Natural killer cell (primary cell): ENCODE measurements at places on chromosomes 7 and 10. TPM values are rescaled to one million over a fixed set of nuclear protein-coding genes. Genes with fewer than 3 reads are reported as not detected.

- DNase-seq, result no peak
Measured at GRCh38 chr7:11607686-11608085, 224.3 kb downstream of the THSD7A start.

GRCh38 chr7:128361411-128362379 lies at the start of gene PRRT4:
Gene PRRT4, minus strand, starts transcription at chr7:128361690.
- DNase-seq, result peak; percentile 70

GRCh38 chr10:22821501-22821900 lies 106.4 kb upstream of the ARMC3 start:
- DNase-seq, result no peak

DNA sequence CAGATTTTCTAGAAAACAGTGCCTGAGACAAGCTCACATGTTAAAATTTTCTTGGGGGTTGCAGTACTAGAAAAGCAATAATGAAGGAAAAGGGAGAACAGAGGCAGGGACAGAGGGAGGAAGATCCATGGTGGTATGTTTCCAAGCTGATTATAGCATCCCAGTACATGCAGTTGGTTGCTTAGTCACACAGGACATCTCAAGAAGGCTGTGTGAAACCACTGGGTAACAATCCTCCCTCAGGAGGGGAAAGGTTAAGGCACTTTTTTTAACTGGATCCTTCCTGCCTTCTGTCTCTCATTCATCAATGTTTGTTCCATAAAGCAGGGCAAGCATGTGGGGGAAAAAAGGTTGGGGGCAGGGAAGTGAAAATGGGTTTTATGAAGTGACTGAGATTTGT lies 6.1 kb upstream of the IMMP2L start:
- DNase-seq, result no peak

DNA sequence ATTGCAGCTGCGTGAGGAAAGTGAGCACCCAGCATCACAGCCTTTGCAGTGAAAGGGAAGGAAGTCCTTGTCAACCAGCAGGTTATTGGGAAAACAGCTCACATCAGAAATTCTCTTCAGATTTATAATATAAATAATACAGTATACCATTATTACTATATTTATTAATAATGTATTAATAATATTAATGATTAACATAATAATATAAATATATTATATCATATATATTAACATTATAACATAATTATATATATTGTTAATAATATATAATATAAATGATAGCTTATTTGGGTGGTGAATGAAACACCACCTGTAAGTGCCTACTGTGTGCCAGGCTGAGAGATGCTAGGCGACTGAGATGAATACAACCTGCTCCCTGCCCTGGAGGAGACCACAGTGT lies 423.0 kb downstream of the TCERG1L start:
- DNase-seq, result no peak

DNA sequence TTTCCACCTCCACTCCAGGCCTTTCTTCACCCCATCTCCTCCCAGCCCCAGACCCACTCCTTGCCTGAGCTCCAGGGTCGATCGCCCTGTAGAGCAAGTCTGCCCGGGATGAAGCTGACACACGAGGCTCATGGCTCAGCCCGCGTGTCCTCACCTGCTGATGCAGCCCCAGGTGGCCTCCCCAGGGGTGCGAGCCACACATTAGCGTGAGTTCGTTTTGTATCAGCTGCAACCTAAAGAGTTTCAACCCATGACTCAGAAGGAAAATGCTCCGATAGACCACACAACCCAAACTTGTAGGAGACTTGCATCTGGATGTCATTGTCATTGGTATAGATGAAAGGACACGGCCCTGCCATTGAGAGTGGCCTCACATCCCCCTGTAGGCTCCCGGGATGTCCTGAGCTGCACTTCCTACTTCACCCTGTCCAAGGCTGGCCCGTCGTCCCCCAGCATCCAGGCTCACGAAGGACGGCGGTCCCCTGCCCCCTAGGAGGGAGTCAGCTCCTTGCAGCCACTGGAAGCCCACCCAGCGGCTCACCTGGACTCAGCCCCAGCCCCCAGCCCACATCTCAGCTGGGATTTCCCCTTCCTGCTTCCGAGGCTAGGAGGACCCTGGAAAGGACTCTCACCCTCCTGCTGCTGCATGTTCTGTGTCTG lies 97.7 kb downstream of the HTR5A start:
- no peak for DNase-seq

DNA sequence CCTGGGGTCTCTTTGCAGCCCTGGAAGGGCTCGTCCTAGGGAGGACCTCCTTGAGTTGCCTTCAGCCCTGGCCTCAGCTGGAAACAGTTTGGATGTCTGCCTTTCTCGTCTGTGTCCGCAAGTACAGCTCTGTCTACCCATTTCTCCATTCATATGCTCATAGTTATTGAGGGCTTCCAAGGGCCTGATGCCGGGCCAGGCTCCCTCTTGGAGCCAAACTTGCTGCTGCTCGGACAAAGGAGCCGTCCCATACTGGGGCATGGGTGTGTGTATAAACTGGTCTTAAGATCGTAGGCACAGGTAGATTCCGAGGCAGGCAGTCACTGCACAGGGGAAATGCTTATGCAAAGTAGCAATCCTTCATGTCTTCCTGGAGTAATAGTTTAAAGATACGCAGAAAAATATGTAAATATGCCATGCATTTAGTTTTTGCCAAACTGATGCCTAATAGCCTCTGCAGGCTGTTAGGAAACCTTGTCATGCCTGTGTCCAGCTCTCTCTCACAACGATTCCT lies 117.0 kb upstream of the BTBD16 start:
- no peak for DNase-seq

DNA sequence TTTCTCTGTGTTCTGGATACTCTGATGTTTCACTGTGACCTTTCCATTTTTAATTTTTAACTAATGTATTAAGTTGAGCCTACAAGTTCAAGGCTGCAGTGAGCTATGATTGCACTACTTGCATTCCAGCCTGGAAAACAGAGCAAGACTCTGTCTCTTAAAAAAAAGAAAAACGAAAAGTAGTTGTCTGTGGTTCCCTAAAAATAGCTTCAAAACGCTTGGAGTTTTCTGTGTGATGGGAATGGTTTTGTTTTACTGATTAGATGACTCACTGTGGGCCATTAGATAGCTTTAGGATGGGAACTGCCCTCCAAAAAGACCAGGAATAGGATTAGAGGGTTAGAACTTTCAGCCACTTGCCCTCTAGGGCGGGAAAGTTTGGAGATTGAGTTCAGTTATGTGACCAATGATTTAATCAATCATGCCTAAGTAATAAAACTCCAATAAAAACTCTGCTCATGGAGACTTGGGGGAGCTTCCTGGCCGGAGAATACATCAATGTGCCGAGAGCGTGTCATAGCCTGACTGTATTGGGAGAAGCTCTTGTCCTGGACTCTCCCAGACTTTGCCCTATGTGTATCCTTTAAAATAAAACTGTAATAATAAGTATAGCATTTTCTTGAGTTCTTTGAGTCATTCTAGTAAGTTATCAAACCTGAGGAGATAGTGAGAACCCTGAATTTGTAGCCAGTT lies 147.1 kb downstream of the LYZL1 start:
- DNase-seq, result no peak

DNA sequence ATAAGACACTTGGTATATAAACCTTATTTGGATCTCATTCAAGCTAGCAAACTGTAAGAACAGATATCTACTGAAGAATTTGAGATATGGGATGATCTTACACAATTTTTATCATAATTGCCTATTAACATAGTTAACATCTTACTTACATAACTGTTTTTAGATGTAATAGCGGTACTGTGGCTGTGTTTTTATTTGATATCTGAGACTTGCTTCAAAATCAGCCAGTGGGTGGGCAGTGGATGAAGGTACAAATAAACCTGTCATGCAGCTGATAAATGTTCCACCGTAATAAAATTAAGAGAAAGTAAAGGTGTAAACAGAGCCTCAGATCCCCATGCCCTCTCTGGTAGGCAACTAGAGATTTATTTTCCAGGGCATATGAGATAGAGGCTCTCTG lies 28.4 kb upstream of the PTPRN2 start:
- no peak for DNase-seq

GRCh38 chr7:18900236-18900635 lies 217.2 kb downstream of the TWIST1 start:
- no peak for DNase-seq

DNA sequence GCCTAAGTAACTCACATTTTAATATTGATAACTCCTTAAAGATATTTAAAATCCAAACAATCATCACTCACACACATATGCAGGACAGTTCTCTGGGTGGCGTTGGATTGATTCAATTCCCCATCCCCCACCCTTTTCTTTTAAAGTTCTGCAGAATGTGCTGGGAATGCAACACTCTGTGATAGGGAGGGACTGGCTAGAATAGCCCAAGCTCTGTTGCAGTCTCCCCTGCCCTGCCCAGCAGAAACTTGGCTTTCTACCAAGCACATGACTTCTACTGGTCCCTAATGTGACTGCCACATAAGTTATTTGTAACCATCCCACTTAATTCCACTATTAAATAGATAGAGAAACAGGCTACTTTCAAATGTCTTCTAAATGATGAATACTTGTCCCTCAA lies 55.2 kb downstream of the TWIST1 start:
- no peak for DNase-seq

GRCh38 chr10:1141261-1141660 lies 85.1 kb downstream of the WDR37 start:
- DNase-seq, result no peak

DNA sequence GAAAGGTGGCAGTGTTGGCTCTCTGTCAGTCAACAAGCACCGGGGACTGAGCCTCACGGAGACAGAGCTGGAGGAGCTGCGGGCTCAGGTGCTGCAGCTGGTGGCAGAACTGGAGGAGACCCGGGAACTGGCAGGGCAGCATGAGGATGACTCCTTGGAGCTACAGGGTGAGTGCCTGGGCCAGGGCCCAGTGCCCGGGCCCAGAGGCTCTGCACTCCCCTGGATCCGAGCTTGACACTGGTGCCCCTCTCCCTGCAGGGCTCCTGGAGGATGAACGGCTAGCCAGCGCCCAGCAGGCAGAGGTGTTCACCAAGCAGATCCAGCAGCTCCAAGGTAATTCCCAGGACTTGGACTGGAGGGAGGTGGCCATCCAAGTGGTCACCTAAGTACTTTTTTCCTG lies 2.7 kb downstream of the CCDC136 start:
- no peak for DNase-seq

- DNase-seq, result no peak
Measured at GRCh38 chr7:37947941-37948210, 27.4 kb downstream of the EPDR1 start.

DNA sequence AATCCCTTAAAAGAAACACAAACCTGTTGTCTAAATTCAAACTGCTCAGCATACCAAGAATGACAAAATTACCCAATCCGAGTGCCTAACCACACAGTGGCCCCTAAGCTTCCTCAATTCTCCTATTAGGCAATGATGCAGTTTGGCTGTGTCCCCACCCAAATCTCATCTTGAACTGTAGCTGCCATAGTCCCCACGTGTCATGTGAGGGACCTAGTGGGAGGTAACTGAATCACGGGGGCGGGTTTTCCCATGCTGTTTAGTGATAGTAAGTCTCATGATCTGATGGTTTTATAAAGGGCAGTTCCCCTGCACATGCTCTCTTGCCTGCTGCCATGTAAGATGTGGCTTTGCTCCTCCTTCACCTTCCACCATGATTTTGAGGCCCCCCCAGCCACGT lies 21.9 kb downstream of the PSAP start:
- DNase-seq, result no peak

DNA sequence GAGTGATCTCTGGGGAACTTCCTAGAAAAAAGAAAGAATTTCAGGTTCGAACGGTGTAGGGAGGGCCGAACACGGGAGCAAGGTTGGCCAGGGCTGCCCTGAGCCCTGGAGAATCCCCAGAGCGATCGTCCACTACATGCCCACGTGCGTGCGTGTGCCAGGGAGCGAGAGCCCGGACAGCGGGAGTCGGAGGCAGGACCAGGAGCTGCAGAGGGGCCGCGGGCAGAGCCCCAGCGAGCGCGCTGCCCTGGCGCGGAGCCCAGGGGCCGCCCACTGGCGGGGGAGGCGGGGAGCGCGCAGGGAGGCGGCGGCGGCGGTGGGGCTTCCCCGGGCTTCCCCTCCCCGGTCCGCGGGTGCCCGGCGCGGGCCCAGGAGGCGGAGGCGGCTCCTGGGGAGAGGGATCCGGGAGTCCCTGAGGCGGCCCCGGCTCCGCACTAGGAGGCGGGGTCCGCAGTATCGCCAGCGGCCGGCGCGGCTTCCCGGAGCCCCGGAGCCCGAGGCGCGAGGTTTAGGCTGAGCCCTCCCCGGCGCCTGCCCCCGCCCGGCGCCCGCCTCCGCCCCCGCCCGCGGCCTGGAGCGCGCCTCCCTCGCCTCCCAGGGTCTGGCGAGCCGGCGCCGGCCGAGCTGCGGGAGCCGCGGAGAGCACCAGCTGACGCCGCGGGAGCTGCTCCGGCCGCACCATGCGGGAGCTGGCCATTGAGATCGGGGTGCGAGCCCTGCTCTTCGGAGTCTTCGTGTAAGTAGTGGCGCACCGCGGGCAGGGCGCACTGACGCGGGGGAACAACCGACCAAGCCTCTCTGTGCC lies at the start of gene PLPP4:
PLPP4 (plus strand) TSS at position 602 of the 805 bp plus-strand sequence; CDS start at position 681, 79 bp downstream.
- no peak for DNase-seq

- DNase-seq, result no peak
Measured at GRCh38 chr10:114335614-114336013, 68.7 kb downstream of the AFAP1L2 start.

GRCh38 chr7:114784177-114784576 lies 137.7 kb upstream of the MDFIC start:
- no peak for DNase-seq

DNA sequence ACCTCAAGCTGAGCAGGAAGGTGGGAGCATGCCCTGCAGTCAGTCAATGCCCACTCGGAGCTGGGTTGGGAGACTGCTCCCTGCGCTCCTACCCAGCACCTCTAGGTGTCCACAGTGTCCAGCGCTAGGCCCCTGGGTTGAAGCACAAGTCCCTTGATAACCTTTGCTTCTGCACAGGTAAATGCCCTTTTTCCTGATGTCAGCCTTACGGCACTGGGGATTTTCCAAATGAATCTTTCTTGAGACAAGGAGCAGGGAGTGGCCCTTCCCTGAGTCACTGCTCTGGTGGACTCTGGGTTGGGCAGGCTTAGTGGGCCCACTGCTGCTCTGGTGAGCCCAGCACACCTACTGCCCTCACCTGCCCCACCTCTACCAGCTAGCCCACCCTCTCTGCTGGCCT lies 61.9 kb upstream of the OPN4 start:
- no peak for DNase-seq

DNA sequence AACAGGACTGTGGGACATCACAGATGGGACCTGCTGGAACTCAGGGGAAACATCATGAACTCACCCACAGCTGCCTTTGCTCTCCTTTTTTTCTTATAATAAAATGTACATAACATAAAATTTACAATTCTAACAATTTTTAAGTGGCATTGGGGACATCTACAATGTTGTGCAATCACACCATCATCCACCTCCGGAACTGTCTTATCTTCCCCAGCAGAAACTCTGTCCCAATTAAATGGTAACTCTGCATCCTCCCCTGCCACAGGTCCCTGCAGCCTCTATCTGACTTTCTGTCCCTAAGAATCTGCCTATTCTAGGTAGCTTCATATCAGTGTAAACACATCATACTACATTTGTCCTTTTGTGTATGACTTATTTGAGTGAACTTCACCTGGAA lies 19.4 kb upstream of the TMEM72 start:
- no peak for DNase-seq

The KLLN gene
- 0.70 TPM for total RNA-seq

The HOXA2 gene
- total RNA-seq, result not detected

The VIPR2 gene
- total RNA-seq, result 4.7 TPM

The SEMA3E gene
- total RNA-seq, result not detected

The MMP21 gene
- total RNA-seq, result 0.85 TPM

The RASA4B gene
- total RNA-seq, result 2.4 TPM

The CRHR2 gene
- not detected for total RNA-seq

The TBX20 gene
- total RNA-seq, result not detected

The NPTX2 gene
- total RNA-seq, result not detected

The NEUROD6 gene
- total RNA-seq, result not detected

The ADAMTS14 gene
- 1.5 TPM for total RNA-seq
